Stimulated activated CD8-positive, alpha-beta memory T cell treated with anti-CD3 and anti-CD28 coated beads, Interleukin-7, amount 100 ng/mL, for 48 hours (primary cell): ENCODE measurements at places on chromosomes 4 and X.

- no peak for DNase-seq
Observed at GRCh38 chr4:104413487-104413886, 81.2 kb downstream of the CXXC4 start.

DNA sequence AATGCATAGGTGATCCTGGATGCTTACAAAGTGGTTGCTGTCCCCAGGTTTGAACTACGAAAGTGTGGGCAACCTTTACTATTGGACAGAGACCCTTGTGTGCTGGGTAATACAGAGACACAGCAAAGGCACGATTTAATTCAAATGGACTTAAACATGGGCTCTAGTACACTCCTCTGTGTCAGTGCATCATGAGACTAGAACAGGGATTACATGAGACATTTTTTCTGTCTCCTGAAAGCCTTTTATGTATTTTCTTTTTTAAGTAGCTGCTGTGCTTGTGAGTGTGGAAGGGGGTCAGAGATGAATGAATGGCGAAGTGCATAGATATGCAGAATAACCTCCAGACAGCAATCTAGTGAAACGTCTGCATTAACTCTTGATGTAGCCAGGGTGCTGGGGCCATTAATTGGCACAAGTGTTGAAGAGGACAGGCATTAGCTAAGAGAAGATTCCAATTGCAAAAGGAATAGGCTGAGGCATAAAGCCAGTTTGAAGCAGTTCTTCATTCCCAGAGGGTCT lies 218.4 kb downstream of the STIM2 start:
- DNase-seq, result no peak

- DNase-seq, result no peak
Observed at GRCh38 chr4:35325908-35326453, 918.3 kb downstream of the ARAP2 start.

- no peak for DNase-seq
Observed at GRCh38 chrX:110684653-110685052, 111.0 kb downstream of the CHRDL1 start.

DNA sequence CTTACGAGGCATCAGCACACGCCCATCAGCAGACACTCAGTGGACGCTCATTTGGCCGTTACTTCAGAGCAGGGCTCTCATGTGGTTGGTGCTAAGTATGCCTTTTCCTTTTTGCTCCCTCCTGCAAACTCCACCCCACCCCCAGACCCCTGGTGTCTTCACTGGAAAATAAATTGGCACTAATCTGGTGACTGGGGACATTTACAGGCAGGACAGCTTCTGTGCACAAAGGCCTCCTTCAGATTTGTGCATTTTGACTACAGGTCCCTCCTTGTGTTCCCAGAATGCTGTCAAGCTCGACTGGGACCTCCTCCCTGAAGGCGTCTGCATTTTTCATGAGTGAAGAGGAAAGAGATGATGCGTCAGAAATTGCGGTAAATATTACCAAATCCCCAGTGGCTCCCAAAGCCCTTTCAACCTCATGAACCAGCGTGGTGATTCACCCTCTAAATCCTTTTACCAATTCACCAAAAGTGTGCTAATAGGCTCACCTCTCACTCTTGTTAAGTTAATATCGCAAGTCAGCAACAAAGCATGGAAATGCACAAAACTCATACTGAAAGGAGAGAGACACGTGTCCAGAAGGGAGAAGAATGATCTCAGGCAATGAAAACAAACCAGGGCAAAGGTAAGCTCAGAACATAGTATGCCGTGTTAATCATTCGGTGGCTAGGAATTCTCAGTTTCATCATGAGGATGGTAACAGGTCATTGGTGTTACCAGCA lies 119.0 kb downstream of the NKX6-1 start:
- no peak for DNase-seq

DNA sequence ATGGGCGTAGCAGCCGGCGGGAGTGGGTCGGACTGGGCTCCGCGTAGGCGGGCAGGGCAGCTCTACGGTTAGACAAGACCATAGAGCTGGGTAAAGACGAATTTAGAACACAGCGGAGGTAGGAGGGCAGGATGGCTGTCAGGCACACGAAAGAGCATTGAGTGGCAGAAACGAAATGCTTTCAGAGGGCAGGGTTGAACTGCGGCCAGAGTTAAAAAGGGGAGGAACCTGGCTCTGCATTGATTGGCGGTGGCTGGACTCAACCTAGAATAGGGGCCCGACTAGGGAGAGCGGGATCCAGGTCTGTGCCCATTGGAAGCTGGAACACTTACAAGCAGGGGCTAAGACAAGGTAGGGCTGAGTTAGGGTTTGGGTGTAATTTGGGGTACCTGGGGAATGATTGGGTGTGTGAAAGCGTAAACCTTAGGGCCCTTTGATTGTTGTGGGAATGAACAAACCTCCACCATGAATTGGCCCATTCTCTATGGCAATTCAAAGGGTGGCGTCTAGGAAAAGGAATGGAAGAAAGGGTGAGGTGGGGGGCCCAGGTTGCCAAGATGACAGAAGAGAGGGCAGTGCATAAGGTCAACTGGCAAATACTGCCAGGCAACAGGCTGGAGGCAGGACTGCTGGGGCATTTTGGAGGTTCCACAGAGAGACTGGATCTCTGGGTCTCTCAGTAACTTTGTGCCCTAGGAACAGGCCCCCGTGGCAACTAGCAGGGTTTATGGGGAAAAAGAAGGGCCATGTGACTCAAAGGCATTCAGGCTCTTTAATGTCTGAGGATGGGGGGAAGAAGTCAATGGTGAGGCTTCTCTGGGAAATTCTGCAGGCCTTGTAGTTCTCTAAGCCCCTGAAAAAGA lies 911 bp upstream of the ELK1 start:
- no peak for DNase-seq

- DNase-seq, result no peak
Observed at GRCh38 chr4:23560748-23561147, 329.1 kb downstream of the PPARGC1A start.

- no peak for DNase-seq
Observed at GRCh38 chr4:10180927-10181744, 64.5 kb upstream of the WDR1 start.
